ENCODE measurements at places on chromosomes 6 and 20.

- no peak for DNase-seq
Observed at GRCh38 chr6:93177918-93178317, 241.4 kb downstream of the EPHA7 start.

DNA sequence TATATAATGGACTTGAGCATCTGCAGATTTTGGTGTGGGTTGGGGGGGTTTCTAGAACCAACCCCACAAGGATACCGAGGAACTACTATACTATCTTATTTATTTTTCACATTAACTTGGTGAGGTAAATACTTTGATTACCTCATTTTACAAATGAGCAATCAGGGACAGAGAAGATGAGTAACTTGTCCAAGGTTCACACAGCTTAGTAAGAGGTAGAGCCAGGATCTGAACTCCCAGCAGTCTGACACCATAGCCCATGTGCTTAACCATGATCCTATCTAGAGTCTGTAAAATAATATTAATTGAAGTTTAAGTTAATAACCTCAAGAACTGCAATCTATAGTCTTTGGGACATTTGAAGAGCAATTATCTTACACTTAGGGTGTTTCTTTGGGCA lies 28.6 kb downstream of the DHX35 start:
- DNase-seq, result no peak

GRCh38 chr6:108164815-108165706 lies 761 bp upstream of the NR2E1 start:
- no peak for DNase-seq

DNA sequence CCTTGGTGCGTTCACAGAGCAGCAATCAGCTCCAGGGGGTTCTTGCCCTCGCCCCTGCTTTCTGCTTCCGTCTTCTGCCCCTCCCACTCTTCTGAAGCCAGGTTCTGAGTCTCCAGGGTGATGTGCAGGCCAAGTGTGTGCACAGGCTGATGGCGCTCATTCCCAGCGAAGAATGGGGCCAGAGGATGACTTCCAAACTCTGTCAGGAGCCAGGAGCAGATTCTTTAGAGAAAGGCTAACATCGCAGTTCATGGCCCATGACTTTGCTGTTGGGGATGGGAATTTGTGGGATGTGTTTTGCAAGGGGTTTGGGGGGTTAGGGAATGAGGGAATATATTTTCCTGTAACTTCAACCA lies 56.1 kb upstream of the CCN6 start:
- no peak for DNase-seq

GRCh38 chr6:105402090-105402938 lies 568 bp downstream of the PREP start:
- DNase-seq, result peak; percentile 33

- DNase-seq, result no peak
Observed at GRCh38 chr6:162019349-162019748, 708.2 kb downstream of the PRKN start.

GRCh38 chr20:6898928-6899327 lies 131.4 kb downstream of the BMP2 start:
- DNase-seq, result no peak

- no peak for DNase-seq
Observed at GRCh38 chr6:74973591-74973990, 232.3 kb downstream of the COL12A1 start.

GRCh38 chr6:106977246-106977645 lies 2.7 kb upstream of the CD24 start:
- DNase-seq, result no peak

DNA sequence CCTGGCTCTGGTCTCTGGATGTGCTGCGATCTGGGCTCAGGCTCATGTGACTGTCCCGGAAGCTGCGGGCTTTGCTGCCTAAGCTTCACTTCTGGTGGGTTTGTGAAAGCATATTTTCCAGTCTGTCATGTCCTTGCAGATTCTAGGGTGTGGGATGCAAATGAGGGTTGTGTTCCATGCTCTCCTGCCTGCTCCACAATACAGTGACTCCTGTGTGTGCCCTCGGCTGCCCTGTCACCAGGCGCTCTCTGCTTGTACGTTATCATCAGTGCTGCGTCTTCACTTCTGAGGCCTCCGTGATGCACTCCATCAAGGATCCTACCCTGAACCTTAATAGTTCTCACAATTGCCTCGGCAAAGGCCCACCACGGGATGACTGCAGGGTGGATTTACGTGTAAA lies 84.2 kb downstream of the TTLL2 start:
- no peak for DNase-seq

DNA sequence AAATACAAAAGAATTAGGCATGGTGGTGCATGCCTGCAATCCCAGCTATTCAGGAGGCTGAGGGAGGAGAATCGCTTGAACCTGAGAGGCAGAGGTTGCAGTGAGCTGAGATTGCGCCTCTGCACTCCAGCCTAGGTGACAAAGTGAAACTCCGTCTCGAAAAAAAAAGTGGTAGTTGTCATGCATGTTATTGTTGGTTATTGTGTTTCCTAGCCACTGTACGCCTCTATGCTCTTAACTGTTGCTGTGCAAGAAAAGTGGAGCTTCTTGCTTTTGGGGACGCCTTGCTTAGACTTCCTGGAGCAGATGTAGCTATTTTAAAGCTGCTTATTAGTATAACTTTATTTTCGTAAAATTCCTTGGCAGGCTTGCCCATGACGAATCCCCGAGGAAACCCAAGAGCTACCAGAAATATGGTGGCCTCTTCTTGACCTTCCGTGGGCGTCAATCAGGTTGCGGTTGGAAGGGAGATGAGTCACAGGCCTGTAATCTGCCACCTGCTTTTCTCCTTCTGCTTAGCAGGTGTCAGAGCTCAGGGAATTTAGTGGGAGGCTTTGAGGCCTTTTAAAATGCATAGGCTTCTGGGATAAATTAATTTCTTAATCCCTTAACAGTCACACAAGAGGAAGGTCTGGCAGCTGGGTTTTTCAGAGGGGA lies 17.3 kb downstream of the GABRR2 start:
- peak; percentile 85 for DNase-seq

- no peak for DNase-seq
Observed at GRCh38 chr6:31586008-31586407, at the start of gene LST1. Gene LST1, plus strand, starts transcription at chr6:31586277. Its CDS starts 1,023 bp downstream, at chr6:31587300.

GRCh38 chr6:16496991-16497801 lies 258.8 kb downstream of the GMPR start:
- DNase-seq, result peak; percentile 16

DNA sequence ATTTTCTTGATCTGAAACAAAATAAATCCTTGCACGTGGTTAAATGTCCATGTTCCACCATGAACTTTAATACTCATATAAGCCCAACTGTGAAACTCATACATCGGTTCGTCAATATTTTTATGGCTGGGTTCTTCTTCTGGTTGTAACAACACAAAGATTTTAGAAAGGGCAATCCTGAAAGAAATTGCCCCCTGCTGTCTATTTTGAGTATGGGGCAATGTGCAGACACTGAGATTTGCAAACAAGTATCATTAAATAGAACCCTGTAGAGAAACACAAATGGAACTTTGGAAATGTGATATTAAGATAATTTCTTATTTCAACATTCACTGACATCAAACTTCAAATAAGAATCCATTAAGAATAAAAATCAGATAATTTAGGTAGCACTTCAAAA lies 80.2 kb upstream of the PHACTR1 start:
- no peak for DNase-seq

GRCh38 chr6:17042422-17043147 lies 59.3 kb upstream of the STMND1 start:
- peak; percentile 55 for DNase-seq

DNA sequence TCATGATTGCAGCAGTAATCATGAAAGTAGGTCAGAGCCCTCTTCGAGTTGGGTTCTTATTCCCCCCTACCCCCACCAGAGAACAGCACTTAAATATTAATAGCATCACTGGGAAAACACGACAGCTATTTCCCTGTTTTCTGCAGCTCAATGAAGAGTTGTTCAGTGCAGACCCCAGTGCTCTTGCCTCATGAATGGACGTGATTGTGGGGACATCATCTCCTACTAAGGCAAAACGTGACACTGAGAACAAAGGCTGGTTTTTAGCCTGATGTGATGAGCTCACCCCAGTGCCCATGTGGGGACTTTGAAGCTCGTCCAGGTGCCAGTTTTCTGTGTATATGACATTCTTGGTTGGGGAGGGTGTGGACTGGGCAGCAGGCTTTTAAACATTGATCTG lies 105.9 kb downstream of the SLC35F1 start:
- no peak for DNase-seq

- DNase-seq, result no peak
Observed at GRCh38 chr6:166950443-166950821, 5.9 kb downstream of the RNASET2 start.
